ENCODE measurements at places on chromosomes 1 and 21. TPM values are rescaled to one million over a fixed set of nuclear protein-coding genes. Genes with fewer than 3 reads are reported as not detected.

DNA sequence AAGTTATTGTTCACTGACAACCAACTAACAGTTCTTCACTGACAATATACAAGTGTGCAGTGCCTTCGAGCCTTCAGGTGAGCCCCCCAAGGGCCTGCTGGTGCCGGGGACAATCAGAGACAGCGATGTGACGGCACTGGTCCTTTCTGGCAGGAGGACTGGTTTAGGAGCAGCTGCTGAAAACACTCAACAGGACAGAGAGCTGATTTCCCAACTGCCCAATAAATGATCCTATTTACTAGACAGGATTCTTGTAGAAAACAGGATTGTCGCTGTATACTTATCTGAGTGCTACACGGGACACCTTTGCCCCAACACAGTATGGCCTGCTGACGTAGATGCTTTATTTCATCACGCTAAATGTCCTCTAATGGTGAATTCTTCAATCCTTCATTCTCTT lies 65.4 kb downstream of the TP53BP2 start:
- DNase-seq = no peak

Gene B3GALNT2
- 13.2 TPM for total RNA-seq

Gene VWA1
- 6.8 TPM for total RNA-seq

DNA sequence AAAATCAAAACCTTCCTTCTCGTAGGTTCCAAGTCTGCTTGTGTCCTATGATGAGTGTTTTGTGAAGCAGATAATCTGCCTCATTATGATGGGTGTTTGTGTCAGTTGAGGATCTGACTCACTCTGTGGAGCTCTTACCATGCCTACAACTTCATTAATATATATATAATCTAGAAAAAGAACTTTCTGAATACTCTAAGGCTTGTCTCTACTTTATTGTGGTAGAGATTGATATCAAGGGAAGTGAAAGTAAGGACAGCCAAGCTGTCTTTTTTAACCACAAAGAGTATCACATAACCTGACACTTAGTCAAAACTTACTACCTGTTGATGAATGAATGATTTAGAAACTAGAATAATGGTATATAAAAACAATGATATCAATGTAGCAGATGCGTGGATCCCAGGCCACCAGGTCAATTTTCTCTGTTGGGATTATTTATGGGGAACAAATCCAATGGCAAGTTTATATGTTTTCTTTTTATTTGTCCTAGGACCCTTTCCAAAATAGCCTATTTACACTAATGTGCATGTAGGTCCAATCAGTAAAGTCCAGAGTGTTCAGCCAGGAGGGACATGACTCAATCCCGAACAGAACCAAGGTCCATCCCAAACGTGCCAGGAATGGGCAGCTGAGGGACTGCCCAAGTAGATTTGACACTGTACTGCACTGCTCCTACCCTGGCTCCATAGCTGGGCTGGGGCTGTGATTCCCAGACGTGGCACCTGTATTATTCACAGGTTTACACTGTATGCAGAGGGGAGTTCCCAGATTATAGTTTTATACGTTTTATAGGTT lies 182.3 kb upstream of the GREM2 start:
- no peak for DNase-seq

Gene UHMK1
- 50.4 TPM for total RNA-seq

DNA sequence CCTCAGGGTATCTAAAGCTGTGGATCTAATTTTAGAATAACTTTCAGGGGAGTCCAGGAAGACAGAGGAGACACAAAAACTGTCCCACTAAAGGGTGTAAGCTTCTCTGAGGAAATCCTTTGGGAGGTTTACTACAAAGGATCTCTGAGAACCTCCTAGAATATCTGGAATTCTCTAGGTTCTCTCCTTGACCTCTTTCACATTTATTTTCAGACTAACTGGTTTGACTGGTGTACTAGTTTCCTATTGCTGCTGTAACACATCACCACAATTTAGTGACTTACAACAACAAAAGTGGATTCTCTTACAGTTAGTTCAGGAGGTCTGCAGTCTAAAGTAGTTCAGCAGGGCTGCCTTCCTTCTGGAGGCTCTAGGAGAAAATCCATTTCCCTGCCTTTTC lies 175.3 kb upstream of the KIAA0040 start:
- DNase-seq = no peak

GRCh38 chr1:205972491-205973168 lies 29.4 kb upstream of the SLC26A9 start:
- DNase-seq = no peak

DNA sequence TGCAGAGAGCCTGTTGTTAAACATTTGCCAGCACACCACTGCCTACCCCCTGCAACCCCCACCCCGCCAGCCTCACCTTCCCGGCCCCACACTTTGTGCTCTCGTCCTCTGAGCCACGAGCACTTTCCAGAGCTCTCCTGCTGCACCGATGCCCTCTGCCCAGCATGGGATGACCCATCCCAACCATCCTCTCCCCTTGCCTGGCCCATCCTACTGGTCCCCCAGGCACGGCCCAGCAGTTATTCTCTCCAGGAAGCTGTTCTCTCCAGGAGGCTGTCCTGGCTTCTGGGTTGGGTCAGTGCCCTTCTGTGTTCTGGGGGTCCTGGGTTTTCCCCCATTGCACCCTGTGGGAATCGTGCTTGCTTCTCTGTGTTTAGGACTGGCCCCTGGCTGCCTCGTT lies 60.1 kb upstream of the ABCG1 start:
- peak; percentile 24 for DNase-seq

Gene YOD1
- 12.7 TPM for total RNA-seq

Gene HES4
- total RNA-seq = 3.9 TPM

DNA sequence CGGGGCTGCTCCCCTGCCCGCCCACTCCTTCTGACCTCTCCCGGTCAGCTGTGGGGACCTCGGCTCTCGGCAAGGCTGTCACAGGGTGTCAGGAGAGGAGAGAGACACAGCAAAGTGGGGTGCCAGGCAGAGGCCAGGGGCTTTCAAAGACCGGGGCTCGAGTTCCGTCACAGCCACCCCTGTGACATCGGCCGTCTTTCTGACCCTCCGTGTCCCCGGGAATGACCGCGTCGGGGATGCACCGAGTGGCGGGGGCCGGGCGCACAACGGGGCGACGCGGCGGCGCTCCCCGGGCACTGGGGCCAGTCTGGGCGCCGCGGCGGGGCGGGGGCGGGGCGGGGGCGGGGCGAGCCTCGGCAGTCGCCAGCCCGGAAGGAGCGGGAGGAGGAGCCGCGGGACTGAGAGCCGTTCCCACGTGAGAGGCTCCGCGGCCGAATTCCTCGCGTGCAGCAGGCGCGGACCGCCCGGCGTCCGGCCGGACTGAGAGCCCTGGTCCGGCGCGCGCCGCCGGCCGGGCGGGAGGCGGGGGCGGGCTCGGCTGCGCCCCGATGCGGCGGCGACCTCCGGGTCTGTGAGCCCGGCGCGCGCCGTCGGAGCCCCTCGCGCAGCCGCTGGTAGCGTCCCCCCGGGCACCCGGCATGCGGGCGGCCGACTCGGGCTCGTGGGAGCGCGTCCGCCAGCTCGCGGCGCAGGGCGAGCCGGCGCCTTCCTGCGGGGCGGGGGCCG lies 229.7 kb upstream of the TMEM51 start:
- no peak for DNase-seq

Gene PADI1
- not detected for total RNA-seq

DNA sequence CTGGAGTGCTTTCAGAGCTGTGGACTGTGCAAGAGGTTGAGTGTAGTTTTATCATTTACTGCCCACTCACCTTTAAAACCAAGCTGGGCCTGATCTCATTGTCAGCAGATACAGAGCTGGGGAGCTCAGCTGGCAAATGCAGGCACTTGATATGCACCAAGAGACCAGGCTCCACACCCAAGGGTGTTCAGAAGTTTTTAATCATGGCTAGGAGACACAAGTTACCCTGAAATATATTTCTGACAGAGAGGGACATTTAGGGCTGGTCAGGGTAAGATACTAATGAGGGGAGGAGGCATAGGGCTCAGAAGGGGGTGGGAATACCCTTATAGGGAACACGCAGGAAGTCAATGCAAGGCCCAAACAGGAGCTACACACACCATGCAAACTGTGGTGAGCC lies 153.7 kb downstream of the ELAVL4 start:
- no peak for DNase-seq

DNA sequence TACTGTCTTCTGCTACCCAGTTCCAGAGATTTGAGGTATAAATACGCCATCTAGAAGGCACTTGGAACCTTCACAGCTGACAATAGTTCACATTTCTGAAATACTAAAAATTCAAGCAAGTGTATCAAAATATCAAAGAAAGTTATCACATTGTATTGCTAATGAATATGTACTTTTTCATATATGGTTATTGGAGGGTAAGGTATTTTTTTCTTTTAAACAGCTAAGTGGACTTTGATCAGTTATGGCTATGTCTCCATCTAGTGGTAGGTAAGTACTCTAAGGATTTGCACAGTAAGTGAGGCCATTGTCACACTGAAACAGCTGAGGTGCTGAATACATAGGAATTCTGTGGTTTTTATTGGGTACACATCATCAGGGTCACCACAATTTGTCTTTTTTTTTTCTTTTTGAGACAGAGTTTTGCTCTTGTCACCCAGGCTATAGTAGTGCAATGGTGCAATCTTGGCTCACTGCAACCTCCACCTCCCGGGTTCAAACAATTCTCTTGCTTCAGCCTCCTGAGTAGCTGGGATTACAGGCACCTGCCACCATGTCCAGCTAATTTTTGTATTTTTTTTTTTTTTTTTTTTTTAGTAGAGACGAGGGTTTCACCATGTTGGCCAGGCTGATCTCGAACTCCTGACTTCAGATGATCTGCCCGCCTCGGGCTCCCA lies 49.1 kb upstream of the CR2 start:
- DNase-seq = no peak

DNA sequence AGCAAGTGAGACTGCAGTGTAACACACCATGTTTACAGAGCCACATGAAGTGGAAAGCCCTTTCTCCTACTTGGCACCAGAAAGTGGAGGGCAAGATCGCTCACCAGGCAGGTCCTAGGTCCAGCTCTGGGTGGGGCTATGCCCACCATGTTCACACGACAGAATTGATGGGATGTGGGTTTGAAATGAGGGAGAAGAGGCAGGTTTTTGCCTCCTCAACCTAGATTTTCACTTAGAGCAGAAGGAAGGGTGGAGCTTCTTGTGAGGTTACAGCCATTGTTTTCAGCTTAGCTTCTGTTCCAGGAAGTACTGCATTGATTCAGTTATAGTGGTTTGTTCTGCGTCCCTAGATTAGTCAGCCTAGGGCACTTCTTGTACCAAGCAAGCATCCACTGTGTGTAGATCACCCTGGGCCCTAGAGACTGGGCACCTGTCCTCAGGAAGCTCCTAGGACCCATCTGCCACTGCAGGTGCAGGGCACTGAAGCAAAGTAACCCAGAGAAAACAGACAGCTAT lies 2.3 kb downstream of the CD53 start:
- no peak for DNase-seq

Gene KISS1
- not detected for total RNA-seq

- no peak for DNase-seq
Measured at GRCh38 chr1:78703806-78704205, 54.2 kb downstream of the IFI44 start.

DNA sequence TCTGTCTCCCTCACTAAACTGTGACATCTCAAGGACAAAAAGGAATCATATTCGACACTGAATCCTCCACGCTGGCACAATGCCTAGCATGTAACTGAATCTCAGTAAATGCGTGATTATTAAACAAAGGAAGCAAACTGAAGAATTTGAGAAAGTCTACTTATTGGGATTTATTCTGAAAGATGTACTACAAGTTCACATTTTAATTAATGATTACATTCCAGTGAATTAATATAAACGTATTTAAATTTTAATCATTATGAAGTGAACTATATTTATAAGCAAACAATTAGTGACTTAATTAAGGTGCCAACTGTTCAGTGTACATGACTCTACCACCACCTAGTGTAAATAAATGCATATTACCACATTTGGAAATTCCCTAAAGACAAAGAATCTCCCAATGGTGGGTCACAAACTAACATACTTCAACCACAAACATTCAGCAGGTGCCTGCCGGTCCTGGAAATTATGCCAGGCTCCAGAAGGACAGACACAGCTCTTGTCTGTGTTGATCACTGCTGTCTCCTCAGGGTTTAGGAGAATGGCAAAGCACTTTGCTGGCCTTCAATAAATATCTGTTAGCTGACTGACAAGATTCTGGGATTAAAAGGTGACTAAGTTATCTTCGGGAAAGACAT lies 56.3 kb downstream of the SMYD3 start:
- no peak for DNase-seq

Gene MFSD2A
- 6.6 TPM for total RNA-seq

Gene FAM177B
- 24.0 TPM for total RNA-seq

GRCh38 chr1:248924696-248925532 lies 18.9 kb downstream of the PGBD2 start:
- peak; percentile 66 for DNase-seq

GRCh38 chr1:56074007-56074651 lies 505.2 kb downstream of the PLPP3 start:
- peak; percentile 72 for DNase-seq

DNA sequence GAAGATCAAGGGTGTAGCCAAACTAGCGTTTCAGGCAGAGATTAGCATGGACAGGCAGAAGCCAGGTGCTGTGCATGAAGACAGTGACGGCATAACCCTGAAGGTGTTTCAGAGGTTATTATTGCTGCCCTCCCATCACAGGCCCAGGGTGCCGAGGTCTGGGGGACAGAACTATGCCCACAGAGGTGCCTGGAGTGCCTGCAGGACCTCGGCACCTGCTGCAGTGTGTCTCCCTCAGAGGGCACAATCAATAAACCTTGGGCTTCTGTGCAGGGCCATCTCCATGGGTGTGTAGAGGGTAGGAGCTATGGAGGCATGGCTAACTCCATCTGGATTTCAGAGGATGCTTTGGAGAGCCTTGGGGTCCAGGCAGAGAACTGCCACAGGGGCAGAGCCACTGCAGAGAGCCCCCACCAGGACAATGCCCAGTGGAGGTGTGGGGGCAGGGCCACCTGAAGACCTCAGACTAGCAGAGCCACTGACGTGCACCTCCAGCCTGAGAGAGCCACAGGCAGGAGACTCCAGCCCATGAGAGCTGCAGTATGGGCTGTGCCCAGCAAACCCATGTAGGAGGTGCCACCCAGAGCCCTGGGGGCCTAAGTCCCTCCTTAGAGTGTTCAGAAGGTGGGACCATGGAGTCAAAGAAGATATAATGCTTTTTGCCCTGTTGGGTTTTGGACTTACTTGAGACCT lies 5.7 kb upstream of the ABCG1 start:
- no peak for DNase-seq

Gene C1orf141
- total RNA-seq = not detected

Gene LCE1E
- not detected for total RNA-seq

DNA sequence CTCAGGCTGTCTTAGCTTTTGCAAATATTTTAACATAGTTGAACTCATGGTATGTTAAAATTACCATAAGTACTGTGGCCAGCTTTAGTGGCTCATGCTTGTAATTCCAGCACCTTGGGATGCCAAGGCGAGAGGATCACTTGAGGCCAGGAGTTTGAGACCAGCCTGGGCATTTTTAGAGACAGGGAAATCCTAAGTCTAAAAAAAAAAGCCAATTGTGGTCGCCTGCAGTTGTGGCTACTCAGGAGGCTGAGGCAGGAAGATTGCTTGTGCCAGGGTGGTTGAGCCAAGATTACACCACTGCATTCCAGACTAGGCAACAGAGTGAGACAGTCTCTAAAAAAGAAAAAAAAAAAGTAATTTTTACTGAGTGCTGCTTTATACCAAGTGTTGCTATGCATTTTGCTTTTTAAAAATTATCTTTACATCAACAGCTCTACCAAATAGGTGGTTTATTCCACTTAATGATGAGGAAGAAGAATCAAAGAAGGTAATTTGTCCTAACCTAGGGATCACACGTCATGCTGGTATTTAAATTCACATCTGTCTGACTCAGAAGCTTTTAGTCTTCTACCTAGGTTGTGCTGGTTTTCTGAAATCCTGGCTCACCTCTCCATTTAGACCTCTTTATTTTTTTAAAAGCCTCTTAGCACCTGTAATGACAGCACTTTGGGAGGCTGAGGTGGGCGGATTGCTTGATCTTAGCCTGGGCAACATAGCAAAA lies 16.8 kb downstream of the PPP1R12B start:
- DNase-seq = no peak
